ENCODE measurements at places on chromosomes 1 and 21. TPM values are rescaled to one million over a fixed set of nuclear protein-coding genes. Genes with fewer than 3 reads are reported as not detected.

OR2L5 gene
- not detected for polyA plus RNA-seq

IVL gene
- not detected for polyA plus RNA-seq

ESRRG gene
- polyA plus RNA-seq = 4.5 TPM

MRAP gene
- 10.5 TPM for polyA plus RNA-seq

CCDC17 gene
- polyA plus RNA-seq = 0.62 TPM

DIO1 gene
- polyA plus RNA-seq = not detected

SPATA45 gene
- not detected for polyA plus RNA-seq

S100A3 gene
- 2.4 TPM for polyA plus RNA-seq

RIMS3 gene
- 0.22 TPM for polyA plus RNA-seq

PRSS38 gene
- polyA plus RNA-seq = not detected

TLCD4 gene
- polyA plus RNA-seq = 8.9 TPM

CD1D gene
- polyA plus RNA-seq = 1.8 TPM

RPTN gene
- not detected for polyA plus RNA-seq

SERBP1 gene
- 121 TPM for polyA plus RNA-seq

AGMAT gene
- 0.06 TPM for polyA plus RNA-seq

CLDN17 gene
- polyA plus RNA-seq = not detected

KRTAP19-3 gene
- polyA plus RNA-seq = not detected

CR1L gene
- not detected for polyA plus RNA-seq

DCST1 gene
- 0.29 TPM for polyA plus RNA-seq

ITLN2 gene
- polyA plus RNA-seq = not detected

DSCAM gene
- polyA plus RNA-seq = 0.03 TPM

TLR5 gene
- polyA plus RNA-seq = 0.45 TPM

MPL gene
- 0.22 TPM for polyA plus RNA-seq

TOR1AIP2 gene
- 16.0 TPM for polyA plus RNA-seq

MSH4 gene
- 0.88 TPM for polyA plus RNA-seq

SFN gene
- polyA plus RNA-seq = not detected

LHX8 gene
- polyA plus RNA-seq = not detected

LCE1C gene
- polyA plus RNA-seq = not detected

PCP4 gene
- 1.0 TPM for polyA plus RNA-seq

GJB3 gene
- polyA plus RNA-seq = not detected

DNALI1 gene
- polyA plus RNA-seq = 9.4 TPM

GPA33 gene
- 0.29 TPM for polyA plus RNA-seq

ZNF593OS gene
- polyA plus RNA-seq = 0.46 TPM

L1TD1 gene
- polyA plus RNA-seq = not detected

LENEP gene
- polyA plus RNA-seq = not detected

ARTN gene
- polyA plus RNA-seq = 0.44 TPM

FCRL2 gene
- polyA plus RNA-seq = 0.04 TPM

ARHGEF16 gene
- polyA plus RNA-seq = 1.1 TPM

F13B gene
- not detected for polyA plus RNA-seq

PRPF38B gene
- polyA plus RNA-seq = 15.1 TPM

KRTAP13-2 gene
- not detected for polyA plus RNA-seq

PDE4B gene
- polyA plus RNA-seq = 2.0 TPM

SLC25A33 gene
- 5.7 TPM for polyA plus RNA-seq

LRRC8B gene
- 2.2 TPM for polyA plus RNA-seq
